ENCODE measurements at places on chromosomes 1 and 21.

DNA sequence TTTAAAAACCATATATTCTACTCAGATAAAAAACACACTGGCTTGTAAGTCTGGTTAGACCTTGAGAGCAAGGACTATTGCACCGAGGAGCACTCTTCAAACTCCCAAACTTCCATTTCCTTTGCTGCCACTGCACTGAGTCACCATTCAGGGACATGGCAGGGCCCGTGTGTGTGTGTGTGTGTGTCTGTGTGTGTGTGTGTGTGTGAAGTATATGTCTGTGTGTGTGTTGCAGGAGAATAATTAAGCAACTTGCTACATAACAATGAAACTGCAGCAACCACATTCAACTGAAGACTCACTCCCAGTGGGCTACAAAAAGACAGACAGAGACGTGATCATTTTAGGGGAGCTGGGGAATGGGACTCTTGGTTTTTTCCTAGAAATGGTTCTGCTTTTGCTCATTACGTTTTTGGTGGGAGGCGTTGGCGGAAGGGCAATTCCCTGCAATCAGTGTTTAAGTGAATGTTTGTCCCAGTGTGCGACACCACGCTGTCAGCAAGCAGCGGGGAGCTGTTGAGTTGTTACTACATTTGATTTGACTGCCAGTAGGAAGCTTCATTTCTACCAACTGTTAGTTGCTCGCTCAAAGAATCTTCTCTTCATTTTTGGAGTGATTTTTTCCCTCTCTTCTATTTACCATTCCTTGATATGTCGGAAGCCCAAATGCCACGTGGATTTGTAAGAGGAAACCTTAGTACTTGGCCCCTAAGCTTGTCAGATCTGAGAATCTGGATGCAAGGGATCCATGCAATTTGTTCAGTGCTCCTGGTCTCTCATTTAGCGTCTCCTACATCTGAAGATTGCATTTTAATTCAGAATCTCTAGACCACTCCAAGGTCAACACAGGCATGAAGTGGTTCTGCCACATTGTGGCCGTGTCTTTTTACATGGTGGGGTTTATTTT, 36.1 kb downstream of the ESRRG start:
- no peak for DNase-seq

DNA sequence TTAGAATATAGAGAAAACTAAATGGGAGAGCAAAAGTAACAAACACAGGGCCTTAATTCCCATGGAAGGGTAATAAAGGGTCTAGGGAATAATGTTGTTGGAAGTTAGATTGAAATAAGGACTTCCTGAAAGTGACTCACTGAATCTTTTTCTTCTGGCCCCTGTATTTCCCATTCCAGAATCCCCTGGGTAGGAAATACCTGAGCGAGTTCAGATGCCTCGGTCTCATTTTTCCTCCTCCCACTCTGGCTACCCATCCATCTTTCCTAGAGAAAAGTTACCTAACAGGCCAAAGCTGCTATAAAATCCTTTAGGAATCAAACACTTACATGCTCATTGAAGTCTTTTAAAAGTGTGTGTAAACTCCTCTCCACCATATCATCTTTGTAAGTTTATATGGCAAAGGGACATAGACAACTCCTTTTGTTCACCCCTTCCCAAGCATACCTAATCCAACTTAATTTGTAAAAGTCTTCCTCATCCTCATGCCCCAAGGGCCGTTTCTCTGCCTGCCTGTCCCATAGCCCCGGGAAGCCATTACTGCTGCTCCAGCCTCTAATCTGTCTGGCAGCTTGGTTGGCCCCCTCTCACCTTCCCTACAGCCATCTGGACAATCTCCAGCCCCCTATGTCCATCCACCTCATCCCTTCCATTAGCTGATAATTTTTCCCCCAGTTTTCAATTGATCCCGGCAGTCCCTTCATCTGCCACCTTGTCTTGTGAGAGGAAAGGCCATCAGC, 3.3 kb upstream of the MEF2D start:
- no peak for DNase-seq

DNA sequence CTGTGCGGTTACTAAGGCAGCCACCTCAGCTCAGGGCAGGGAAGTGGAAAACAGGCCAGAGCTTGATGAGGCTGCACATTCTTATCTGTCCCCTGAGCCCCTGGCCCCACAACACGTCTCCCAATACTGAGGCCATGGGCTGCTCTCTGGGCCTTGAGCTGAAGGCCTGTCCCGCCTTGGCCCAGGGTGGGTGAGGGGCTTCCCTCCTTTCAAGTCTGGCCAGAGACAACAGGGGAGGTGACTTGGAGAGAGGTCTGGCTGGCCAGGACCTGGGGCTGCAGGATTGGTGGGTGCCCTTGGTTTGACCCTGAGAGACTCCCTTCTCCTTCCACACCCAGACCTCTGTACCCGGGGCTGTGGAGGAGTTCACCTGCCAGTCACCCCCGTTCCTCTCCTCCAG, 563.8 kb downstream of the PTPRU start:
- no peak for DNase-seq

DNA sequence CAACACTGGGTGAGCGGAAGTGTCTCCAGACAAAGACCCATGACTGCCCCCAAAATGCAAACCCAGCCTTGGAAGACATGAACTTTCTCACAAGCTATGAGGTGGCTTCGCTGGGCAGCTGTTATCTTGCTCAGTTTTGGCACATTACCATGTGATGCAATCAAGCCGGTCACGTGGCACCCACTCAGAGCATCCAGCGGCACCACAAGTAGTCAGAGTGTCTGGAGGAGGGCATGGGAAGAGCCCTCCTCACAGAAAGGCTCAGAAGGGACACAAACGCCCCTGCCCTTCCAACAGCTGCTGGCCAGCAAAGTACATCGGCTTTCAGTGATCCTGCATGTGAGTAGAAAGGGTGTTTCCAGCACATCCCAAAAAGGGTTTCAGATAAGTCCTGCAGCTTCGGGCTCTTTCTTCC, 145.5 kb upstream of the IRF2BP2 start:
- DNase-seq, result no peak

DNA sequence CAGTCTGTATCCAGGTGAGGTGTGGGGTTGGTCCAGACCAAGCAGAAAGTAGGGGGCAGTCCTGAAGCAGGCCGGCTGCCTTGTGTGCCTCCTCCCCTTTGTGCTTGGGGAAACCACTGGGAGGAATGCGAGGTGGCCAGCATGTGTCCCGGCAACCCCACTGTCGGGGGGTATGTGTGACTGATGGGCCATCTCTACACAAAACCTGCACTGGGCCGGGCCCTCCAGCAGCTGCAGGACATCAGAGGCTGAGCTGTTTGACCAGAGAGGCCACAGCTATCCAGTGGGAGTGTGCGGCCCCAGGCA, 33.3 kb downstream of the TMEM51 start:
- no peak for DNase-seq

DNA sequence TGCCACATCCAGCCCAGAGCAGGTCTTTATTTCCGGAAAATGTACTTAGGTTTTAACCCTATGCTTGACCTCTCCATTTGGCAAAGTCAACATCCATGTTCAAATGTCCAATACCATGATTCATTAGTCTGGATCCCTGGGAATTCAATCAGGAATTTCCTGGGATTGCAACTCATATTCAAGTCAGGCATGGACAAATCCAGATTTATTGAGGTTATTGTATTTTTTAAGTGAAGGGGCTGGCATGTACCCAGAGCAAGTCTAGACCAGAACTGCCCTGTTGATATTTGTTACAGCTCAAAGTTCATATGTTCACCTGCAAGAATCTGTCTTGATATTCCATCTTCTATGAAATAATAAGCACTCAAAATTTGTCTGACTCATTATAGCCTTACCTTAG, 521.1 kb downstream of the ADGRL2 start:
- no peak for DNase-seq

GRCh38 chr1:230696722-230697437, 17.0 kb downstream of the AGT start:
- no peak for DNase-seq

GRCh38 chr21:37496972-37497371, 130.4 kb downstream of the DYRK1A start:
- DNase-seq, result peak; percentile 25

GRCh38 chr1:243819438-243819839, 30.6 kb downstream of the AKT3 start:
- DNase-seq, result no peak

- DNase-seq, result peak; percentile 31
Measured at GRCh38 chr1:3453891-3454810, at the start of gene ARHGEF16. TSS of gene ARHGEF16 (plus strand) at chr1:3454665. CDS start at chr1:3463085, 8,420 bp downstream.

DNA sequence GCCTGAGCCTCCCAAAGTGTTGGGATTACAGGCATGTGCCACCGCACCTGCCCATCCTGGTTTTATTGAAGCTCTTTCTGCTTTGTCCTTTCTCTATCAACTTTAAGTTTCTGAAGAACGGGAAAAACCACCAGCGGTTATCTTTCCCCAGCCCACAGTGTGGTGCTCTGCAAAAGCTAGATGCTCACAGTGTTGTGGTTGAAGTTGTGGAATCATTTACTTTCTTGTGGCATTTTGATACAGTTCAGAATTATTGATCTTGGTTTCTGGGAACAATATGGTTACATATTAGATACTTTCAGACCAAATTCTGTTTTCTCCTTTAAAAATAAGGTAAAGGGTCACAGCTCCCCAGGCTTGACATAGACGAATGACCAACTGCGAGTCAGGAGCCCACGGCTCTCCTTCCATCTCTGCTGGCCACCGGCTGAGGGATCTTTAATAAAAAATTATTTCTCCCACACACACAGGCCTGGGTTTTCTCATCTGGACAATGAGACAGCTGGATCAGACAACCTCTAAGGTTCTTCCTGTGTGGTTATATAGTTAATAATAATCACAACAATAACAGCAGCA, 385.3 kb downstream of the SETD4 start:
- DNase-seq, result no peak

GRCh38 chr1:25090707-25091422, 141.4 kb downstream of the SYF2 start:
- DNase-seq, result no peak

GRCh38 chr21:35172231-35172630, 123.1 kb upstream of the RUNX1 start:
- peak; percentile 30 for DNase-seq

DNA sequence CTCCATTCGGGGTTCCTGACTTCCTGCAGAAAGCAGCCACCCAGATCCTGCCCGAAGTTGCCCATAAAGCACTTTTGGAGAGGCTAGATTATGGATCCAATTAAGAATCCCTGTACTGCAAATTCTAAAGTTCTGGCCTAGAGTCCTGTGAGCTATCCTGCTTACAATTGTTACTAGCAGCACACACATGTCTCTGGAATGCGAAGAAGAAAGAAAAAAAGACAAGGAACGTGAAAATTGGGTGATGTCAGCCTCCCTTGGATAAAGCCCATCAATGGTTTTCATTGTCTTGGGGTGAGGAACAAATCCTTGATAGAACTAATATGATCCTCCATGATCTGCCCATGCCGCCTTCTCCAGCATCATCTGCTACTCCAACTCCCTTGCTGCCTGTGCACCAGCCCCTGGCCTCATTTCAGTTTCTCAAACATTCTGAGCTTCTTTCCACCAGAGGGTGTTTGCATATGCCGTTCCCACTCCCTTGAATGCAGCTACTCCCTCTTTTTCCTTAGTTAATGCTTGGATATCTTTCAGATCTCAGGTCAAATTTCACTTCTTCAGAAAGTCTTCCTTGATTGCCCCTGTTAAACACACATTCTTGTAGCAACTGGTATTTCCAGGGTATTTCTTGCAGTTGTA, 94.0 kb downstream of the ST6GALNAC5 start:
- no peak for DNase-seq

- DNase-seq, result no peak
Measured at GRCh38 chr1:160884579-160884978, 401 bp downstream of the ITLN1 start.

- no peak for DNase-seq
Measured at GRCh38 chr1:209650454-209650853, 1.8 kb downstream of the LAMB3 start.

DNA sequence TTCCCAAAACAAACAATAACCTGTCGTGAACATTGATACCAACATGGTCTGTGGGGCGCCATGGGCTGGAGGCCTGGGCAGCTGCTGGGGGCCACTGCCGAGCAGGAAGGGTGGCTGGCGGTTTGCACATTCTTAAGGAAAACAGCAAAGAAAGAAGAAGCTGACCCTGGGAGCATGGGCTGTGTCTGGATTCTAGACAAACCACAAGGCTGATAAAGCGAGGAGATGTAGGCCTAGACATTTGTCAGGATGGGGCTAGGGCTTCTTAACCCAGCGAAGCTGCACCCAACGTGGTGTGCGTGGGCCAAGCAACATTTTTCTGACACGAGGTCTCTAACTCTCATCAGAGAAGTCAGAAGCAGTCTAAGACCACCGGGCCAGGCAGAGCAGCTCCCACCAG, 322.1 kb upstream of the VAMP3 start:
- DNase-seq, result no peak

DNA sequence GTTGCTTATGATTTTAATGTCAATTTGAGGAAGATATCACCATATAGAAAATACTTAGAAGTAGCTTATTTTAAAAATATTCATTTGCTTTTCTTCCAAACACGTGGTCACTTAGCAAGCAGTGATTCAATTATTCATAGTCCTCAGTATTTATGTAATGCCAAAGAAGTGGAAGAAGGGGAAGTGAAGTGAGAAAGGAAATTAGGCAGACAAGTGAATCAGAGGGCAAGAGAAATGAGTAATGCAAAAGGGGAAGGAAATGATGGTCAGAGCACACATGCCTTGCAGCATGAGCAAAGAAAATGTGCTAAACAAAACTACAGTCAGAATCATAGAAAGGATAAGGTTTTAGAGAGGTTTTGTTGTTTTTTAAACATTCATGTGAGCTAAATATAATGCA, 31.8 kb downstream of the SDCCAG8 start:
- peak; percentile 27 for DNase-seq

GRCh38 chr1:231918239-231919015, 291.8 kb downstream of the DISC1 start:
- peak; percentile 46 for DNase-seq

- no peak for DNase-seq
Measured at GRCh38 chr1:239123260-239123659, 263.1 kb upstream of the CHRM3 start.

GRCh38 chr1:2087766-2088165, 37.6 kb downstream of the PRKCZ start:
- DNase-seq, result no peak

- DNase-seq, result no peak
Measured at GRCh38 chr21:37425001-37425400, 58.4 kb downstream of the DYRK1A start.

DNA sequence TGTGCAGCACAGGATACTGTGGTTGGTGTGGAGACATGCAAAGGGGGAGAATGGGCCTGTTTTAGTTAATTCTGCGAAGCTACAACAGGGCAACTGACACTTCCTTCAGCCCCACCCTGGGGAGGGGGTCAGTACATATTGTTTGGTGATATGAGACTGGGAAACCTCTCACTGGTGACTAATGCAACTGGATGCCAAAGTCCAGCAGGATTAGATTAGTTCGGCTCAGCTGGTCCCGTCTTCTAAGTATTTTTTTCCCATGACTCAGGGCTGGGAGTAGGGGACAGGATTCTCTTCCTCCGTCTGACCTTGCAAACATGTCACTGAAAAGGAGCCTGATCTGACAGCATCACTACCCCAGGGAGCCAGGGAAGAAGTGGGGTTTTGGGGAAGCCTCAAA, 43.0 kb downstream of the PLXNA2 start:
- no peak for DNase-seq

- DNase-seq, result peak; percentile 17
Measured at GRCh38 chr1:223364685-223365382, 858 bp upstream of the SUSD4 start.
